ENCODE measurements at places on chromosomes 2 and 18.

DNA sequence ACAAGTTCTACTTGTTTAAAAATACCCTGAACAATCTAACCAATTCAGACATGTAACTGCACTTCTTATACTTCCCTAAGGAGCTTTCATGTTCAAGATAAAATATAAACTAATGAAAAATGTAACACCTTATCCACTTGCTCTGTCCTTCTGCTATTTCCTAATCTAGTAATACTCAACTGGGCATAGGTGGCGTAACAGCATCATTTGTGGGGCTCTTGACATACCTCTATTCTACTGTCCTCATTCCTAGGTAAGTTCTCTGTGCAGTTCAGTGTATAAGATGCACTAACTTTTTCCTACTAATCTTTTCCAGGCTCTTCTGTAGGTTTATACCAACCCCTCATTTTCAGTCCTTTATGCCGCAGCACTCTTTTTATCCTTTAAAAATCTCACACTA, 36.7 kb downstream of the PRKD3 start:
- DNase-seq: no peak

DNA sequence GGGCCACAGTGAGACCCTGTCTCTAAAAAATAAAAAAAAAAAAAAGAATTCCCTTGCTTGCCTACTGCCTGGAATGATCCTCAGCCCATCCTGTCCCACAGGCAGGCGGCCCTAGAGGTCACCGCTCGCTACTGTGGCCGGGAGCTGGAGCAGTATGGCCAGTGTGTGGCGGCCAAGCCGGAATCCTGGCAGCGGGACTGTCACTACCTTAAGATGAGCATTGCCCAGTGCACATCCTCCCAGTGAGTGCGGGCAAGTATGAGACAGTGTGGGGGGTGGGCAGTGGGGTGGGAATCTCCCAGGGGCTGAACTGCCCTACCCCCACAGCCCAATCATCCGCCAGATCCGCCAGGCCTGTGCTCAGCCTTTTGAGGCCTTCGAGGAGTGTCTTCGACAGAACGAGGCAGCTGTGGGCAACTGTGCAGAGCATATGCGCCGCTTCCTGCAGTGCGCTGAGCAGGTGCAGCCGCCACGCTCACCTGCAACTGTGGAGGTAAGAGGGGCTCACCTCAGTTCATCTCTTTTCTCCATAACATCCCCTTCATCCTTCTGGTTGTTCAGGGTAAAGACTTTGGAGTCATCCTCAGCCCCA, 1.6 kb downstream of the CHCHD5 start:
- DNase-seq: no peak

DNA sequence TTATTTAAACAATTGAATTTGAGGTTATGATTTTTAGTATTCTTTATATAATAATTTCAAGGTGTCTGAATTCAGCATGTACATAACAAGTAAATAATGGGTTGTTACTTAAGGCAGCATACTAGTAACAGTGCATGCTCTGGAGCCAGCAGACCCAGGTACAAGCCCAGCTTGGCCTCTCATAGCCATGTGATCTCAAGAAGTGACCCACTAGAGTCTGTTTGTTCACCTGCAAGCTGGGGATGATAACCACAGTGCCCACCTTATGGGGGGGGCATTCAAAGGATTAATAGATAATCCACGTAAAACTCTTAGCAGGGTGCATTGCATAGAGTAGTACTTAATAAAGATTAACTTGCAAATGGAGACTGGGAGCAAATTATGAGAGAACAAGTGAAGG, 163.6 kb downstream of the TRABD2A start:
- no peak for DNase-seq

DNA sequence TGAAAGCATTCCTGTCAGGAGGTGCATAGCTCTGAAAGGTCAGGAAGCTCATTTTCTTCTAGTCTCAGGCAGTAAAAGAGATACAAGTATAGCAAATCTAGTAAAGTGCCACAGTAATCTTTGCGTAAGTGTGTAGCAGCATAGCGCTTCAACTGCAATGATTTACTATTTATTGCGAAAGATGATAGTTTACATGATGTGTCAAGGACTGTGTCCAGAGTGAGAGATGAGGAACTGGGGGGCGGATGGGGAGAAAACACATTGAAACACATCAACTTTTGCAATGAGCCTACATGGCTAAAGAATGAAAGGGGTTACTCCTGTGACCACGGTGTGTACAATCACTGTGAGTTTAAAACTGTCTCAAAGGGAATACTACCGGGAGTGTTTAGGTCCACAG, 644.4 kb downstream of the GALR1 start:
- no peak for DNase-seq

- DNase-seq: no peak
Measured at GRCh38 chr2:175884697-175885393, 117.2 kb downstream of the LNPK start.

- no peak for DNase-seq
Measured at GRCh38 chr2:150767991-150768746, 280.7 kb upstream of the RND3 start.

GRCh38 chr18:33107511-33107910, 333.0 kb downstream of the CCDC178 start:
- DNase-seq: no peak

DNA sequence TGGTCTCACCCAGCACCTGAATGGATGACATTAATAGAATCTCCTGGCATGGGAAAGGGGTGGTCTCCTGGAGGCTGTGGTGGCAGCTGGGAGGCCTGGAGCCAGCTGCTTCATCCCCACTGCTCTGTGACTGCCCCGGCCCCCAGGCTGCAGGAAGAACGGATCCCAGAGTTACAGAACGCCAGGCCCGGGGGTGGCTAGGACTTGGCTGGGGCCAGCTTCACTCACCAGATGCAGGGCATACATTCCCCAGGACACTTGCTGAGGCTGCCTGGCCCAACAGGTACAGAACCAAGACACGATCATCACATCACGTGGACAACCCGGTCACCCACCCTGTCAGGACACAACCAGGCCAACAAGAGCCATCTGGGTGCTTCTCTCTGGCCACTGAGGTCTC, 178.6 kb upstream of the SALL3 start:
- no peak for DNase-seq

- DNase-seq: no peak
Measured at GRCh38 chr2:107595749-107596148, 230.9 kb upstream of the RGPD4 start.

GRCh38 chr18:36446059-36446458, 148.5 kb downstream of the FHOD3 start:
- no peak for DNase-seq

- peak; percentile 44 for DNase-seq
Measured at GRCh38 chr2:152762202-152762601, 43.8 kb downstream of the ARL6IP6 start.

GRCh38 chr2:24920098-24920808, at the start of gene ADCY3:
Gene ADCY3, minus strand, starts transcription at chr2:24920237. Its CDS starts 1,250 bp downstream, at chr2:24918987.
- DNase-seq: no peak

DNA sequence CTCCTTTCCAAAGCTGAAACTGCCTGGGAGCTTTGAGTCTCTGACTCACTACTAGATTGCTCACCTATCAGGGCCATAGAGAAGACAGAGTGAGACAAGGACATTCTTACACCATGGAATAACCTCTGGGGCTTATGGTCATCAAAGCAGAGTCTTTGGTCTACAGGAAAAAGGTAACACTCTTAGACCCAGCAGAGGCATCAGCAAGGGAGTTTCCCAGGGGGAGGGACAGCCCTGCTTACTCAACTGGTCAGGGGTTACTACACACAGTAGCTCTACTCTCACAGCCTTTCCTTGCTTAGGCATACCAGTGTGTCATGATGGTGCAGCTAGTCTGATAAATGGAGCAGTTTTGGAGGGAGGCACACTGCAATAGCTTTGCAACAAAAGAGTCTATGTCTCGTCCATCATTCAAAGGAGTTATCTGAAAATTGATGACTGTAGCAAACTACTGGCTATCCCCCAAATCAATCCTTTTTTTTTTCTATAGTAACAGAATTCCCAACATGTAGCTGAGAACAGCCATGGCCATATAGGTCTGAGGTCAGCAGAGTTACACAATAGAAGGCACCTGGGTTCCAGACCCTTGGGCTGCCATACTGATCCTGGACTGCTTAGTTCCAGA, 22.4 kb upstream of the CD28 start:
- DNase-seq: peak; percentile 45

DNA sequence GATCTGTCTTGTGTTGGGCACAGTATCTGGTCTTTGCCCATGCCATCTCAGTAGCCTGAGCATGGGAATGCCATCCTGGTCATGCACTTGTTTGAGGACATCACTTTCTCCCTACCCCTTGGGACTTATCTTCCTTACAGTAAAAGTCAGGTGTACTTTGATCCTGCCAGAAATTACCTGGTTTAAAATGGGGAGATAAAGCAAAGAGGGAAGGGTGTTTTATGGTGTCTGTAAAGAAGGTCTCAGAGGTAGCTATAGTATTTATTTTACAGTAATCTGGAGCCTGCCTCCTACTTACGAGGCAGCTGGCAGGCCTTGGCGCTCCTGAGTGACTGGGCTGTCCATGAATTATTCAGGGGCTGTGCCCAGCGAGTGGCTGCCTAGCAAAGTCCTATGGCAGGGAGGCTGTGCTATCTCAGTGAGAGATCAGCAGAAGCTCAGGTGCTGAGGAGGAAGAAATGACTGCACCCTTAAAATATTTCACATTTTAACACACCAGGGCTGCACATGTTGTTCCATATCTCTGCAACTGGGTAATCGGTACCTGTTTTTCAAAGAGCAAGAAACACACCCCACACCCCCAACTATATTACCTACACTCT, 93.9 kb downstream of the SPTBN1 start:
- DNase-seq: no peak

DNA sequence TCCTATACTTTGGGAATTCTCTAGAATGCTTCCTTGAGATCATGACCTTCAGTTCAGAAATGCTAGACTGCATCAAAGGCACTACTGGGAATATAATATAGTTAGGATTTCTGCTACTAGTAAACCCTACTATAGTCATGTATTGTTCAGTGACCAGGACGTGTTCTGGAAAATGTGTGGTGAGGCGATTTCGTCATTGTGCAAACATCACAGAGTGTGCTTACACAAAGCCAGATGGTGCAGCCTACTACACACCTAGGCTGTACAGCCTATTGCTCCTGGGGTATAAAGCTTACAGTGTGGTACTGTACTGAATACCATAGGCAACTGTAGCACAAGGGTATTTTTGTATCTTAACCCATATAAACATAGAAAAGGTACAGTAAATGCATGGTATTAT, 13.0 kb downstream of the CXCR4 start:
- no peak for DNase-seq

GRCh38 chr2:12424809-12425208, 291.9 kb upstream of the TRIB2 start:
- no peak for DNase-seq

DNA sequence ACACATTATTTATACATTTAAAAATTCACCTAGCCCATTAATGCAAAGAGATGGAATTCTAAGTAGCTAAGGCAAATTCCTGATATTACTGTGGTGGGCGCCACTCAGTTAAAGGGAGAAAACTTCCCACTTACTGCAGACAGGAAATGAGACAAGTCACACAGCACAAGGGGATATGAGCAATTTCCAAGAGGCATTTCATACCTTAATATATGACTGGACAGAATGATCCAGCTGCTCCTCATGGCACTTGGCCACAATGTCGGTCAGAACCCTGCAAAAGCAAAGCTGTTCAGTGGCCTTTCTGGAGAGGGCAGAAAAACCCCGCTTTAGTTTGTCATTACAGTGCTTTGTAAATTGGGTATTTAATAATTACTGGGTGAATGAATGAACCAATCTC, 121.4 kb upstream of the CCDC195 start:
- peak; percentile 36 for DNase-seq

DNA sequence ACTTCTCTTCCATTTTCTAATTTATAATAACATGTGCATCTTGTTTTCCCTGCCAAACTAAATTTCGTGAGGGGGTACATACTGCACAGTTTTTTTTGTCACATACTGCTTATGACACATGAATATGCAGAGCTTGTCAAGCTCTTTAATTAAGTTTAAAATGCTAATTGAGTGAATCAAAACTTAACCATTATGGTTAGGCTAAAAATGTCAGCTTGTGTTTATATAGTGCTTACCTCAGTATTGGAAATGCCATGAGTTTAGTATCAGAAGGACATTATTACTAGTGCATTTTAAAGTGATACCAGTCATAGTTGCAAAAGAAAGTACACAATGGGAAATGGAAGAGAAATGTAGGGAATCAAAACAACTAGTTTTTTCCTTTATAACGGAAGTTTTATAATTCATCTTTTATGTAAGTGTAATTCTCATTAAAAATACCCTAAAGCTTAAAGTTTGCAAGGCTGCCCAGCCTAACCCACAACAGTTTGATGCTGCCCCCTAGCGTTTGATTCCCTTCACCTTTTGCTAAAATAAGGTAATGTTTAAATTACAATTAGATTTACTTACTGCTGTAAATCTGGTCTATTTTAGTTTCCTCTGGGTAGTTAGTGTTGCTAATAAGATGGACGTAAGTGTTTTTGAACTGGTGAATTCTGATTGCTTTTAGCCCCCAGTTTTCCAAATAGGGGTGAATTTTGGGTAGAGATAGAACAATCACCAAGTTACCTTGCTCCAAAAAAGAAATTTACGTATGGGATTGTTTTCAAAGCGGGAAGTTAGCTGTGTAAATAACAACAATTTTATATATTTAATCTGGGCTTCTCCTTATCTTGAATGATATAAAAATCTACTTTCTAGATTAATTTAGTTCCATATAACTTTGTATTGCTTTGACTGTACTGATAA, 3.2 kb downstream of the SLC39A10 start:
- peak; percentile 60 for DNase-seq

GRCh38 chr2:204335451-204336058, 209.7 kb upstream of the PARD3B start:
- DNase-seq: no peak

- no peak for DNase-seq
Measured at GRCh38 chr2:230124235-230124634, 55.5 kb upstream of the SLC16A14 start.

DNA sequence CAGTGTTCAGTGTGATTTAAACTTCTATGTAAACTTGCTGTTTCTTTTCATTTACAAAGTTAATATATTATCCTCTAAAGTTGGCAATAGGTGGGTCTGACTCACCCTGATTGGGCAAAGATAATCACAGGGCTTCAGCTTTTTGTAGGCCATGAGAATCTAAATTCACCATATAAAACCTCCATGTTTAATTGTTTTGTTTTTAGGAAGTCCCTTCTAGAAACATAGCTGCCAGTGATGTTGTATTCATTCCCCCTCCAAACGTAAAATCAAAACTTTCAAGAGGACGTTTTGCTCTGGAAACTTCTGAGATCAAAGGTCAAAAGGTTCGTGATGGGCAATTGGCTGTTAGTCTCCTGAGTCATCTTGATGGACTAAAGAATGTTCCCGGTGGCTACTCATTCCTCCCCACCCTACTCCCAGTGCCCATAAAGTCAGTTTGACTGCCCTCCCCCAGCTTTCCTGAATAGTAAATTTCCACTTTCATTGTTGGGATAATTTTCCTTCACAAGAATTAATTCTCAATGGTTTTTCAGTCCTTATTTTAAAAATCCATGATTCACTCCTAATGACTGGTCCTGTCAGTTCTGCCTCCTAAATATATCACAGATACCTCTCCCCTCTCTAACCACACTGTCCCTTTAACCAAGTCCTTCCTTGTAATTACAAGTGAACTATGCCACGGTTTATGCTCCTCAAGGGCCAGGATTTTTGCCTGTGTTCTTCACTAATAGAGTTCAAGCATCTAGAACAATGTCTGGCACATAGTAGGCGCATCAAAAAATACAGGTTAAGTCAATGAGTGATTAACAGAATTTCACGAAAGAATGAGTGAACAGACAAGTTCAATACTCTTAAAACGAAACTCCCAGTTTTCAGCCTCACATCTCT, 164.4 kb upstream of the VRK2 start:
- DNase-seq: peak; percentile 41

GRCh38 chr2:117936871-117937428, 76.9 kb downstream of the CCDC93 start:
- DNase-seq: no peak

- DNase-seq: no peak
Measured at GRCh38 chr2:231413921-231414476, 18.5 kb downstream of the B3GNT7 start.

GRCh38 chr18:74930616-74931015, 278.3 kb downstream of the PTGR3 start:
- no peak for DNase-seq

Data from fibroblast of the conjunctiva (primary cell).